Activated effector memory CD4-positive, alpha-beta T cell treated with anti-CD3 and anti-CD28 coated beads, Interleukin-2, amount 50 U/mL, for 16 hours (primary cell): ENCODE measurements at places on chromosomes 1 and 21.

DNA sequence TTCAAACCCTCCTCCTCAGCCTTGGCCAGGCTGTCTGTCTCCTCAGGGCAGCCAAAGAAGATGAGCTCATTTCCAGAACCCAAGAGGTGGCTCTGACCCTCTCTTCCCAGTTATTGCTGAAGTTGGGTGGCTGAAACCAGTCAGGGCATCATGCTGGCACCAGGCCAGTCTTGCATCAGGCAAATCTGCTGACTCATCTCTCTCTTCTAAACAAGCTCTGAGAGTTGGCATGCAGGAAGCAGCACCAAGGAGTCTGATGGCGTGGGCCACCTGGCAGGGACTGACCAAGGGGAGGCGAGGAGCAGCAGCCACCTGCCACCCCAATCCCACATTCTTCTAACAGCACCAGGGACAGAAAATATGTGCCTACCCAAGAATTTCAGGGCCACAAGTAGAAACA is 104.8 kb upstream of the ATP1A1 start:
- DNase-seq: no peak

- no peak for DNase-seq
Observed at GRCh38 chr1:182248721-182249120, 142.9 kb downstream of the GLUL start.

DNA sequence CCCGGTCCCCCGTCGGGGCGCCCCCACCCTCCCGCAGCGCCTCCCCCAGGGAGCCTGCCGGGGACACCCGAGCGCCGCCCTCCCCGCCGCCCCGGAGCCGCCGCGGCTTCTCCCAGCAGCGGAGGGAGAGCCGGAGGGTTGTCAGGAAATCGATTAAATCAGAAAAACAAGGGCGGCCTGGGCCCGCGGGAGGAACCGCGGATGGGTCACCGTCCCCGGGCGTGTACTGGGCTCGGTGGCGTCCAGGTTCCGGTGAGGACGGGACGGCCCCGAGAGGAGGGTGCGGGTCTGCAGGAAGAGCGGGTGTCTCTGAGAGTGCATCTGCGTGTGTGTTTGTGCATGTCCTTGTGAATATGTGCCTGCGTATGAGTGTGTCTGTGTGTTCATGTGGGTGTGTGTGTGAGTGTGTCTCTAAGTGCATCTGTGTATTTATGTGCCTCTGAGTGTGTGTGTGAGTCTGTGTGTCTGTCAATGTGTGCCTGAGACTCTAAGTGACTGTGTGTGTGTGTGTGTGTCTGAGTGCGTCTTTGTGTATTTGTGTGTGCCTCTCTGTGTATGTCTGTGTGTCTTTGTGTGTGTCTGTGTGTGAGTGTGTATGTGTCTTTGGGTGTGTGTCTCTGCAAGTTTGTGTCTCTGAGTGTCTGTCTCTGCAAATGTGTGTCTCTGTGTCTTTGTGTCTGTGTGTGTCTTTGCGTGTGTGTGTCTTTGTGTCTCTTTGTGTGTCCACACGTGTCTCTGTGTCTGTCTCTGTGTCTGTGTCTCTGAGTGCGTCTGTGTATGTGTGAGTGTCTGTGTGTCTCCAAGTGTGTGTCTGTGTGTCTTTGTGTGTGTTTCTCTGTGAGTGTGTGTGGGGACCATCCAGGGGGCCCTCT is 1.1 kb downstream of the SPSB1 start:
- DNase-seq: peak; percentile 80

- DNase-seq: no peak
Observed at GRCh38 chr1:197619008-197619640, 156.2 kb downstream of the DENND1B start.

- no peak for DNase-seq
Observed at GRCh38 chr1:1189111-1189510, 15.4 kb downstream of the TTLL10 start.

GRCh38 chr1:55617288-55617982 is 402.3 kb upstream of the USP24 start:
- no peak for DNase-seq

- DNase-seq: no peak
Observed at GRCh38 chr21:34635307-34635706, 20.4 kb upstream of the RCAN1 start.

- DNase-seq: no peak
Observed at GRCh38 chr1:106924360-106924759, 132.1 kb upstream of the PRMT6 start.

DNA sequence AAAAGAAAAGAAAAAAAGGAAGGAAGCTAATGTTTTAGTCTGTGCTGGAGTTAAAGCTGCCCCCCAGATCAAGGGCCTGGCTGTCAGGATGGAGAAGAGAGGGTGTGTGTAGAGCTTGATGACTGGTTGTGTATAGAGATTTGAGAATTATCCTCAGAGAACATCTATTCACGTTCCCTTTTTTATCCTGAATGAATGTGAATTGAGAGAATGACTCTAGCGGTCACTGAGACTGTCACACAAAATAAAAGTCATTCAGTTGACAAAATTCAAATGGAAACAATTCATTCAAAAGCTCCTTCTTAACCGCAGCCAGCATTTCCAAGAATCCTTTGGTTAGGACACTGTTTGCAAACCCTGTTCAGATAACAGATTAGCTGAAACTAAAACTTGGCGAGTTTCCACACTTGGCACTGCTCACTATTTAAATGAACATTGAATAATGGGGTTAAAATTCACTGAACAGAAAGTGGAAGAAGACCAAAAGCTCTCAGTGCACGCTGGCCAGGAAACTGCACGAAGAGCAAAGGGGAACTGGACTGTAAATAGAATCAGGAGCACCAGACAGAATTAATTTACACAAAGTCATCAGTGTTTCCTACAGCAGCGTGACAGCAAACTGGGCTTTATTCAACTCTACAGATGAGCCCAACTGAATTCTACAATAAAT is 13.6 kb upstream of the FAM89A start:
- no peak for DNase-seq

- DNase-seq: no peak
Observed at GRCh38 chr1:180085331-180085730, 69.3 kb upstream of the QSOX1 start.

DNA sequence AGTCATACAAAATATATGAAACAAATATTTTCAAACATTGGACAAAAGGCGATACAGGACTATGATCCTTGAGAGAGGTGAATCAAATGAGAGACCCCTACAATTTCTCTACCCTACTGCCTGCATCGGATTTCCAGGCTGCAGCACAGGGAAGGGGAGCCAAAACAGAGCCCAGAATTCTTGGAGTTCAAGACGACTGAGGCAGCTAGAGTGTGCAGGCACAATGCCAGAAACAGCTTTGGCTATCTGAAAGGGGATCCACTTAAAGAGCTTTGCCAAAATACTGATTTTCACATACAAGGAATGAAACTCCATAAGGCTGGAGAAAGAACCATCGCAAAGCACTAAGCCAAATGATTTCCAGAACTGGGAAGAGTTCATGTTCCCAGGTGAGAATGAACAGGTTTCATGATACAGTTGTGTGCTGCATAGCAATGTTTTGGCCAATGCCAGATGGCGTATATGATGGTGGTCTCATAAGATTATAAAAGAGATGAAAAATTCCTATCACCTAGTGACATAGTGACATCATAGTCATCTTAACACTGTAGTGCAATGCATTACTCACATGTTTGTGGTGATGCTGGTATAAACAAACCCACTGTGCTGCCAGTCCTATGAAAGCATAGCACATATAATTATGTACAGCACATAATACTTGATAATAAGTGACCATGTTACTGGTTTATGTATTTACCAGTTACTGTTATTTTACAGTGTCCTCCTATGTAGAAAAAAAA is 77.5 kb downstream of the KCND3 start:
- no peak for DNase-seq

- no peak for DNase-seq
Observed at GRCh38 chr1:201091256-201091655, 21.0 kb downstream of the CACNA1S start.

DNA sequence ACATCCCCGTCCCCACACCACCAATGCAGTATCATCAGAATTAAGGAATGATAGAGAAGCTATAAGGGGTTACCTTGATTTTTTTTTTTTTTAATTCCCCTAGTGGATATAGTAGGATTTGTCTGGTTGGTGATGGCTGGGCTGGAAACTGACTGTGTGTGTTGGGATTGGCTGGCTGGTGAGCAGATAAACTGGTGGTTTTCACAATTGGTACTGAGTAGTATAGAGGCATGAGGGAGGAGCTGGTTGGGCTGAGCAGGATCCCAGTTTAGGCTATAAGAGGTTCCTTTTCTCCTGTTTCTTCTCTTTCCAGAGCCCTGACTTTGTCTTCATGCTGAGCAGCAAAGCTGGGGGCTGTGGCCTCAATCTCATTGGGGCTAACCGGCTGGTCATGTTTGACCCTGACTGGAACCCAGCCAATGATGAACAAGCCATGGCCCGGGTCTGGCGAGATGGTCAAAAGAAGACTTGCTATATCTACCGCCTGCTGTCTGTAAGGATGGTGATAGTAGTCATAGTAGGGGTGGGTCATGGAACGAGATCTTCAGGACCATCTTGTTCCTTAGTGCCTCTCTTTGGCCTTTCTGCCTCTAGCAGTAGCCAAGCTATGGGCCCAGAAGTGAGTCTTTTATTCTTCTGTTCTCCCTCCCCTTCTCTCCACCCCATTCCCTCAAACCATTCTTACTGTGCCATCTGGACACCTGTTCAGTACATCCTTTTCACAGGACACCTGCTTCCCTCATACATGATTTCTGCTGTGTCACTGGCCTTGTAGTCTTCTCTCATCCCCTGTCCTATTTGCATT is 26.9 kb downstream of the RAD54L start:
- DNase-seq: no peak

DNA sequence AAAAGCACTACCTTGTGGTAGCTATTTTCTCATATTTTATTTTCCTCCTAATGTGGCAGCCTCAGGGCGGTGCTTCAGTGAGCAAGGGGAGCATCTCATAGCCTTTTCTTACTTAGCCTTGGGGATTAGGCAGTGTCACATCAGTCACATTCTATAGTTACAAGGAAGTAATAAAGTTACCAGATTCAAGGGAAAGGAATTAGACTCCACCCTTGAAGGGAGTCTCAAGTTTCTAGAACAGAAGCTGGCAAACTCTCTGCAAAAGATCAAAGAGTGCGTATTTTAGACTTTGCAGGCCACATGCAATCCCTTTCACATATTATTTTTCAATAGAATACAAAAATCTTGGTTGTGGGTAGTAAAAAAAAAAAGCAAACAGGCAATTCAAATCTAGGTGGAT is 350.4 kb downstream of the AMY1C start:
- no peak for DNase-seq

GRCh38 chr1:22416555-22417454 is 34.8 kb upstream of the ZBTB40 start:
- peak; percentile 87 for DNase-seq

DNA sequence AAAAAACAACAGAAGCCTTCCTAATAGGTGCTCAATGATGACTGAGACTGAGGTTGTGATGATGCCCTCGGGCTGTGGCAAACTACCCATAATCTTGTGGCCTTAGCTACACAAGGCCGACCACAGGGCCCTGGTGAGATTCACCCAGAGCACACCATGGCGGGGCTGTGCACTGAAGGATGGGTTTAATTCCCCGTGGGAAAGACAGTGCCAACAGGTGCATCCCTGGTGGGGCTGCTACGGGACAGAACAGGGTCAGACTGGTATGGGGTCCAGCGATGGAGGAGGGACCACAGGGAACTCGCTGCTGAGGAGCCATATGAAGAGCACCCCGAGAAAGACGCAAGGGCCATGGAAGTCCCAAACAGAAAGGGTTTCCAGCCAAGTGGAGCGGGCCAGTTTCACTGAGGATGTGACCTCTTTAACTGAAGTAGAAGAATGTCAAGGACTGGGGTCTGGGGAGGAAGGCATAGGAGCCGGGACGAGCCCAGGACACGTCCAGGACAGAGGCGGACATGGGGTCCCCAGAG is 21.3 kb downstream of the PRDM15 start:
- DNase-seq: peak; percentile 36

DNA sequence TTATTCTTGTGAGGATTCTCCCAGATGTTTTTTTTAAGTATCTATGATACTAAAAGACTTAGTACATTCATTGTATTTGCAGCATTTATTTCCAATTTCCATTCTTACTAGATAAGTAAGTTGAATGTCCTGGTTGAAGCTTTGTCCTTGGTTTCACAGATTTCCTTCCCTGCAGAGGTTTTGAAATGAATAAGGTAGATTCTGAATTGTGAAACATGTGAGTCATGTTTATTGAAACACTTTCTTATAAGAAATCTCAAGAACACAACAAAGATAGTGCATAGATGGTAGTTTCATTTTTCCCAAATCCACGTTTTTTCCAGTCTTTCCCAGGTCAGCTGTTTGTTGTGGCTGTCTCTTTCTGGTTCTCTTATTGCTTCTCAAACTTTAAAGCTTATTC is 24.8 kb downstream of the GABPA start:
- DNase-seq: no peak

DNA sequence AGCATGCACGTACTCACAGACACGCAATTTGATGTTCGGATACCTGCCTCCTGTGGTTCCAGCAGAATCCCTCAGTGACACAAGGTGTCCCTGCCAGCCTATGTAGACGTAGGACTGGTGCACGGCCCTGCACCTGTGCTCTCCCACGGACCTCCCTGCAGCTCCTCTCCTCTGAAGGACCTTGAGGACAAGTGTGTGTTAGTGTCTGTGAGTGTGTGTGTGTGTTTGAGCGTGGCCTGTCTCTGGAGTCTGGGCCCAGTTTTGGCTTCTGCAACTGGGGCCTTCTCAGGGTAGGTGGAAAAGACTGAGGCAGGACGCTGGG is 22.5 kb upstream of the DMBX1 start:
- DNase-seq: no peak

GRCh38 chr1:204947338-204947737 is 76.7 kb downstream of the NFASC start:
- no peak for DNase-seq

DNA sequence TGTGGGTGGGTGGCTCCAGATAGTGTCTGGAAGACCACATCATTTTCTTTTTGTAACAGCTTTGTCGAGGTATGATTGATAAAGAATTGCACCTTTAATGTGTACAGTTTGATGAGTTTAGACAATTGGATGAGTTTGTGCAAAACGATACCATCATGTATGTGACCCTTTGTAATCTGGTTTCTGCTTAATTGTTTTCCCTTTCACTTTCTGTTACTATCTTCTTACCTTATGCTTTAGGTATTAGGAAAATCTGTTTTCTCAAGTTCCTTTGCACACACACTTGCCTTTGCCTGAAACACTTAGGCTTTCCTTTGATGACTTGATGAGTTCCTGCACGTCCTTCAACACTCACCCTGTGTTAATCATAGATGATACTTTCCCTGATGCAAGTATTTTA is 6.8 kb downstream of the OR10Z1 start:
- DNase-seq: no peak

DNA sequence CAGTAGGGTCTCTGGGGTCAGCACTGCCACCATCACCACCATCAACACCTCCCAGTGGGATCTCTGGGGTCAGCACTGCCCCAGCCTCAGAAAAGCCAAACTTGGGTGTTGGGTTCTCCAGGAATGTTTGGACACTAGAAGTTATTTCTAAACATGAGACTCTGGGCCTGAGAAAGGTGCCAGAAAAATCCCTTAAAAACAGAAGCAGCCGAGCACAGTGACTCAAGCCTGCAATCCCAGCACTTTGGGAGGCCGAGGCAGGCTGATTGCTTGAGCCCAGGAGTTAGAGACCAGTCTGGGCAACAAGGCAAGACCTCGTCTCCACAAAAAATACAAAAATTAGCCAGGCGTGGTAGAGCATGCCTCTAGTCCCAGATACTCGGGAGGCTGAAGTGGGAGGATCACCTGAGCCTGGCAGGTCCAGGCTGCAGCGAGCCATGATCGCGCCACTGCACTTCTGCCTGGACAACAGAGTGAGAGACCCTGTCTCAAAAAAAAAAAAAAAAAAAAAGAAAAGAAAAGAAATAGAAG is 470 bp downstream of the PTAFR start:
- no peak for DNase-seq

- no peak for DNase-seq
Observed at GRCh38 chr1:97826820-97827219, 94.0 kb downstream of the DPYD start.
